Astrocyte (in vitro differentiated cells and primary cell): ENCODE measurements at places on chromosomes 5 and 9. TPM values are rescaled to one million over a fixed set of nuclear protein-coding genes. Genes with fewer than 3 reads are reported as not detected.

The MYO10 gene
- 65.7 and 80.2 TPM in 2 replicates for total RNA-seq

- no peak for DNase-seq
Observed at GRCh38 chr5:22351178-22351577, 502.0 kb downstream of the CDH12 start.

- no peak for DNase-seq
Observed at GRCh38 chr5:55521881-55522280, 12.9 kb downstream of the PLPP1 start.

DNA sequence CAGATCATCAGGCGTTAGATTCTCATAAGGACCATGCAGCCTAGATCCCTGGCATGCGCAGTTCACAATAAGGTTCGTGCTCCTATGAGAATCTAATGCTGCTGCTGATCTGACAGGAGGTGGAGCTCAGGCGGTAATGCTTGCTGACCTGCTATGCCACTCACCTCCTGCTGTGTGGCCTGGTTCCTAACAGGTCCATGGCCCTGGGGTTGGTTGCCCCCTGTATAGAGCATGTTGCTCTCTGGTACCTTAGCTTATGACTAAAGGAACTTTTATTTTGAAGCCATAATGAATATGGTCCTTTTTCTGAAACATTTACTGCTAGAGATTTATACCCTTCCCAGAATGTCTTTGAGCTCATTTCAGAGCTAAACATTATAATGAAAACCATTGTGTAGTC is 3.1 kb downstream of the MAN2A1 start:
- DNase-seq = no peak

- peak; percentile 17 for DNase-seq
Observed at GRCh38 chr5:39661026-39661779, 236.4 kb upstream of the DAB2 start.

- peak; percentile 85 for DNase-seq
Observed at GRCh38 chr9:12923468-12924009, 148.7 kb downstream of the LURAP1L start.

GRCh38 chr9:106414042-106414441 is 448.9 kb upstream of the ZNF462 start:
- no peak for DNase-seq

DNA sequence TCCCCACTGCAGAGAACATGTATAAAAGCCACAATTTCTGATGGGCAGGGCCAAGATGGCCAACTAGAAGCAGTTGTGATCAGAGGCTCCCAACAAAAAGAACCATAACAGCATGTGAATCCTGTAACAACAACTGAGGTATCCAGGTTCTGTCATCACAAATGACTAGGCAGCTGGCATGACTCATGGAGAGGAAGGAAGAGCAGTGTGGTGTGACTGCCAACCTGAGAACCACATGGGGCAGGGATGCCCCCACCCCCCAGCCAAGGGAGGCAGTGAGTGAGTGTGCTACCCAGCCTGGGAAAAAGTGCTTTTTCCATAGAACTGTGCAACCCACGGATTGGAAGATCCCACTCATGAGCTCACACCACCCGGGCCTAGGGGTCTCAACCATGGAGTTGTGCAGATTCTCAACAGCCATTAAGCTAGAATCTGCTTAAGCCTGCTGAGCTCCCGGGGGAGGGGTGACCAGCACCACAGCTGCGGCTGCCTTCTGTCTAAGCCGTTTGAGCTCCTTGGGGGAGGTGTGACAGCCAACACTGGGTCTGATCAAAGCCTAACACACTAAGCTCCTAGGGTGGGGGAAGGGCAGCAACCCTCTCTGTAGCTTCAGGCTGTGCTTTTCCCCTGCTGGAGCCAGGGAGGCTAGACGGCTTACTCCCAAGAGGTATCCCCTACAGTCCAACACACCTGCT is 80.1 kb upstream of the DMAC1 start:
- no peak for DNase-seq

GRCh38 chr9:98572054-98572627 is 136.6 kb downstream of the GABBR2 start:
- no peak for DNase-seq
